Karpas-422 (cell line): ENCODE measurements at places on chromosomes 11 and 22. TPM values are rescaled to one million over a fixed set of nuclear protein-coding genes. Genes with fewer than 3 reads are reported as not detected.

Gene TPCN2
- total RNA-seq, result 37.6 and 49.3 TPM in 2 replicates

Gene ART5
- not detected in 2 replicates for total RNA-seq

Gene TRPT1
- total RNA-seq, result 72.5 and 90.4 TPM in 2 replicates

Gene SYT8
- 0.29 TPM in 1 of 2 replicates, not detected in the other for total RNA-seq

- no peak for DNase-seq
These were observed at the start of gene BTG4 for GRCh38 chr11:111512296-111513239. Gene BTG4, minus strand, starts transcription at chr11:111512386. Its CDS starts 13,610 bp downstream, at chr11:111498776.

DNA sequence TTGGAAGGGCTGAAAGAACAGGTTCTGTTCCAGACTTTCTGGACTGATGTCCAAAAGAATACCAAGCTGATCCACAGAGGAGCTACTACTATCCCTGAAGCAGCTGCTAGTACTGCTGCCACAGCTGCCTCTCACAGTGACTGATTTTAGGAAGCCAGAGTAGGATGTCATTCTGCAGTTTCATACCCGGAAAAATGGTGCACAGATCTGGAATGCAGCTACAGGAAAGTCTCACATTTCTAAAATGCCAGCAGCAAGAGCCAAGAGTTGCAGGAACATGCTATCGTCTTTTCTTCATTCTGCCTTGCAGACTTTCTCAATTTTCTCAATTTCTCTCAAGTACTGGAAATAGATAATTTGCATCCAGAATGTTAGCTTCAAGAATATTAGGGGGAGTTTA, 19.4 kb upstream of the CCDC179 start:
- DNase-seq, result no peak

GRCh38 chr11:64234647-64235379, 429 bp downstream of the VEGFB start:
- DNase-seq, result peak; percentile 83

DNA sequence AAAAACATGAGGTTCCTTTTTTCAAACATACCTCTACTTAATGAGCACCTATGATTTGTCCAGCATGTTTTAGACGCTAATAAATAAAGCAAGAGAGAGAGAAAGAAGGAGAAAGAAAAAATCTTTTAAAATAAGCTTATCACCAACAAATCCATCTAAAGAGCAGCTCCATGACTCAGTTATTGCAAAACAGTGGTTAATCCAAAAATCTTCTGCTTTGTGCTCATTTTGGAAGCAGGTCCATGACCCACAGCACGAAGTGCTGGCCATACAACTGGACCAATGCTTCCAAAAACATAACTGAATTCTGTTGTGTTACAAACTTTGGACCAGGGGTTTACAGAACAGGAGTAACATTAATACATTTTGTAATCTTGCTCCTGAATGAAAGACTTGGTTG, 696.6 kb downstream of the KCNA4 start:
- DNase-seq, result no peak

- DNase-seq, result no peak
These were observed 8.4 kb upstream of the CTR9 start for GRCh38 chr11:10742460-10743208.

DNA sequence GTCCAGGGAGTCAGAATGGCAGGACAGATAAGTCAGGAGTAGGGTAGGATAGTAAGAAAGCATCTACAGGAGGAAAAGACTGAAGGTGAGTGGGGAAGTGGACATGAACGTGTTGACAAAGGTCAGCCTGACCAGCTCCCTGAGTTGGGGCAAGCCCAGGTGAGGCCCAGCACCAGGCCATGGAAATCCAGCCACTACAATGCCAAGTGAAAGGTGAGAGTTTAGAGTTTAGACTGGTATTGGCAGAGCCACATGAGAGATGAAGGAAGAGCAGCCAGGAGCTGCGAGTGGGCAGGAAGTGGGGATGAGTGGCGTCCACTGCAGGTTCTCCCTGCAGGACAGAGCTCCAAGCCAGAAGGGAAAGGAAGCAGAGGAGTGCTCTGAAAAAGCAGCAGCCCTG, 16.5 kb upstream of the SMCO4 start:
- no peak for DNase-seq

GRCh38 chr11:12187399-12187798, 77.0 kb downstream of the MICAL2 start:
- no peak for DNase-seq
